ENCODE measurements at places on chromosomes 12 and 14.

DNA sequence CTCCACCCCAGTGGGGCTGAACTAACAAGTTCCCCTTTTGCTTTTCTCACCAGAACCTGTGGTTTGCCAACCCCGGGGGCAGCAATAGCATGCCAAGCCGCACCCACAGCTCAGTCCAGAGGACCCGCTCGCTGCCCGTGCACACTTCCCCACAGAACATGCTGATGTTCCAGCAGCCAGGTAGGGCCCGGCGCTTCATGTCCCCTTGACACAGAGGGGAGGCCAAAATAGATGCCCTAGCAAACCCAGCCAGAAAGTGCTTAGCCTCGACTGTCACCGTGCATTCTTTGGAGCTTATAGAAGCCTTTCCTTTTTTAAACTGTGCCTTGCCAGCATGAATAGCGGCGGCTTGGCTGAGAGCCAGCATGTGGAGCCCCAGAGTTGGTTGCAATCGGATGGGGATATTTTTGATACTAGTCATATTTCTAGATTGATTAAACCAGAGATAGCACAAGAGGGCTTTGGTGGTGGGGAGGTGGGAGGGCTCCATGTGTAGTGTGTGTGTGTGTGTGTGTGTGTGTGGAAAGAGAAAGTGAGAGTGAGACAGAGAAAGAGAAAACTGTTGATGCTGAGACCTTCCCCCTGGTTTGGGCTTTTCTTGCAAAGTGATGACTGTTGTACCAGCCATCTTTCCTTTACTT lies 126.1 kb downstream of the GCH1 start:
- peak; percentile 53 for DNase-seq

- DNase-seq, result peak; percentile 1
Observed at GRCh38 chr14:59055006-59055405, 133.5 kb upstream of the DAAM1 start.

GRCh38 chr14:68941820-68942219 lies 37.3 kb downstream of the ACTN1 start:
- DNase-seq, result no peak

- DNase-seq, result peak; percentile 87
Observed at GRCh38 chr12:128807161-128807724, 16.5 kb downstream of the SLC15A4 start.

DNA sequence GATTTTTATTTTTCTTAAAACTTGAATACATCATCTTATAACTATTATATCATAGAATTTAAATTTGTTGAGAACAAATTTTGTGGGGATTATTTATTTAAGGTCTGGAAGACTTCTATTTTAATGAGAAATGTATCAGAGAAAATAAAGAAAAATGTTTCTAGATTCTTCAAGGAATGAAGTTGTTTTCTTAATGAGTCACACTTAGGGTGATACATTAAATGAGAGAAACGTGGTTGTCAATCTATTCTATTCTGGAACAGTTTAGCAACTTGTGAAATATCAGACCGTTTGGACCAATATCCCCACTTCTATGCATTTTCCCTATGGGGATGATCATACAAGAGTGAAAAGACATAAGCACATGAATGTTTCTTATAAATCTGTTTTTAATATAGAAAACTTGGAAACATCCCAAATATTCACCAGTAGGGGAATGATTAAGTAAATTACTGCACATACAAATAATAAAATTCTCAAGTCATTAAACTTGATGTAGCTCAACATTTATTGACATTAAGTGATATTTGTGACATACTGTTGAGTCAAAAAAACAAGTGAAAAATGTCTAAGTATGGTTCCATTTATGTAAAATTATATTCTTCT lies 88.5 kb downstream of the E2F7 start:
- DNase-seq, result no peak

DNA sequence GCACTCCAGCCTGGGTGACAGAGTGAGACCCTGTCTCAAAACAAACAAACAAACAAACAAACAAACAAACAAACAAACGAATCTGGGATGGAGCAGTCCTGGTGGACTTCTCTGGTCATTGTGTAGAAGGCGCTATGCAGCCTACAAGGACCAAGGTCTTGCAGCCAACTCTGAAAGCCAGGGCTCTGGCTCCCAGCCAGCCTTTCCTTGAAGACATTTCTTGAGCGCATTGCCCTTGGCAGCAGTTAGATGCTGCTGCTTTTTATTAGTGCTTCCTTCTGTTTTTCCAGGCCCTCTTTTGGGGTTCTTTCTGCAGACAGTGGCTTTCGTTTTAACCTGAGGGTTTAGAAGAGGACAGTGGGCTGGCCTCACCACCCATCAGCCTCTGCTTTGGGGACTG lies 20.2 kb downstream of the CCDC177 start:
- no peak for DNase-seq

DNA sequence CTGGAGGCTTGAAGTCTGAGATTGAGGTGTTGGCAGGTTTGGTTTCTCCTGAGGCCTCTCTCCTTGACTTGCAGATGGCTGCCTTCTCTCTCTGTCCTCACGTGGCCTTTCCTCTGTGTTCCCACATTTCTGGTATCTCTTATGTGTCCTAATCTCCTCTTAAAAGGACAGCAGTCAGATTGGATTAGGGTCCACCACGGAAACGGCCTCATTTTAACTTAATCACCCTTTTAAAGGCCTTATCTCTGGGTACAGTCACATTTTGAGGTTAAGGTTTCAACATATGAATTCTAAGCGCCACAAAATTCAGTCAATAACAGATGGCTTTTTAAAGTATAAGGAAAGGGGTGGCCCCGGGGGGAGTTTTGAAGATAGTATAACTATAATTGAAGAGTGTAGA lies 33.5 kb downstream of the UNC79 start:
- DNase-seq, result no peak

GRCh38 chr12:93686572-93687356 lies 9.6 kb downstream of the CRADD start:
- DNase-seq, result no peak

DNA sequence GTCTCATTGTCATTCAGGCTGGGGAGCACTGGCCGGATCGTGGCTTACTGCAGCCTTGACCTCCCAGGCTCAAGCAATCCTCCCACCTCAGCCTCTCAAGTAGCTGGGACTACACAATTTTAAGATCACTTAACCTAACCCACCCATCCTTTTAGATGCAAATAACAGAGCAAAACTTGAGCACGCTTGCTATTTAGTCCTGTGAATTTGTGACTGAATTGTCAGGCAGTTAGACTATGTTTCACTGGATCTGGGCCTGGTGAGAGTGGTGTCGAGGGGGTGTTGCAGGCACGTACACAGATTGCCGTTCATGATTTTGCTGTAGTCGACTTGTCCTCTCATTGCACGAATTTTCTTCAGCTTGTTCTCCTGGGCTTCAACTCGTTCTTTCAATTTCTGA lies 38.2 kb downstream of the ZFYVE21 start:
- no peak for DNase-seq

DNA sequence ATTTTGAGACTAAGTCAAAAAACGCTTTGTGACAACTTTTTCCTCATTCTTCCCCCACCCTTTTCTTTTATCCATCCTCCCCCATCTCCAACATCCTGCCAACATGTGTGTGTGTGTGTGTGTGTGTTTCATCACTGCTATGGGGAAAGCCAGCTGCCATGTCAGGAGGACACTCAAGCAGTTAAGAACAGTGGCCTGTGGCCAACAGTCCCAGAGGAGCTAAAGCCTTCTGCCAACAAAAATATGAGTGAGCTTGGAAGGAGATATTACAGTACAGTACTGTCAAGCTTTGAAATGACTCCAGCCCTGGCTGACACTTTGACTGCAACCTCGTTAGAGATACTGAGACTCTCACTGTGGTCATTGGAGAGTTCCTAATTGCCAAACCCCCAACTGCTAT lies 5.0 kb upstream of the CSRP2 start:
- no peak for DNase-seq
